ENCODE measurements at places on chromosomes 12 and 14. TPM values are rescaled to one million over a fixed set of nuclear protein-coding genes. Genes with fewer than 3 reads are reported as not detected.

Gene SERPINA1
- polyA plus RNA-seq, result 54.8 TPM

Gene KLRC1
- 0.49 TPM for polyA plus RNA-seq

Gene CIROP
- not detected for polyA plus RNA-seq

DNA sequence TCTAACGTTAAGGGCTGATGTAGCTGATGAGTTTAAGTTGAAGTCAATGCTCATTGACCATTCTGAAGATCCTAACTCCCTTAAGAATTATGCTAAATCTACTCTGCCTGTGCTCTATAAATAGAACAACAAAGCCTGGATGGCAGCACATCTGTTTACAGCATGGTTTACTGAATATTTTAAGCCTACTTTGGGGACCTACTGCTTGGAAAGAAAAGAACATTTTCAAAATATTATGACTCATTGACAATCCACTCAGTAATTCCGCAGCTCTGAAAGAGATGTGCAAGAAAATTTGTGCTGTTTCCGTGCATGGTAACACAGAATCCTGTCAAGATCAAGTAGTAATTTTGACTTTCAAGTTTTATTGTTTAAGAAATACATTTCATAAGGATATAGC lies 35.0 kb upstream of the NAV3 start:
- no peak for DNase-seq

GRCh38 chr12:46825591-46826414 lies at the start of gene SLC38A4:
TSS of gene SLC38A4 (minus strand) at chr12:46825997. CDS start at chr12:46793071, 32,926 bp downstream.
- DNase-seq, result peak; percentile 22

GRCh38 chr12:34347367-34347766 lies 325.1 kb downstream of the ALG10 start:
- no peak for DNase-seq

GRCh38 chr12:38875586-38876228 lies 29.7 kb downstream of the CPNE8 start:
- no peak for DNase-seq

GRCh38 chr12:96500693-96501092 lies 11.3 kb downstream of the CFAP54 start:
- no peak for DNase-seq

DNA sequence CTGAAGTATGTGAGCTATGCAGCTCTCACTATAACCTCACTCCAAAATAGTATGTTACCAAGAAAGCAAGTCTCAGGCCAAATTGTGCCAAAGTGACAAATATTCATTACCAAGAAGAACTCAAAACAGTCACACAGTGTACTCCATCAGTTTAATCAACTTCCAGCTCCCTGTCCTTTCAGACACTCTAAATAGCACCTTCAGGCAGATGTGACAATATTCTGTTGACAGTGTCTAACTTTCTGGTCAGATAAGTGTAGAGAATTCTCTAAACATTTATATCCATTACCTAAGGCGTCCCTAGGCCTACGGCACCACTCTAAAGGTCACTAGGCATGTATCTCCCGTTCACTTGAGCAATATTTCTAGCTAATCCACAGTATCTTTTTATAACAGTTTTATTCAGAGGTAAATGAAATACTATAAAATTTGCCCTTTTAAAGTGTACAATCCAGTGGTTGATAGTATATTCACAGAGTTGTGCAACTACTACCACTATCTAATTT lies 21.7 kb downstream of the CPNE8 start:
- DNase-seq, result no peak

GRCh38 chr14:55867719-55868118 lies 250.5 kb upstream of the PELI2 start:
- no peak for DNase-seq

- no peak for DNase-seq
These were observed 970 bp downstream of the CDH24 start for GRCh38 chr14:23056145-23056955.

GRCh38 chr14:21231020-21231652 lies 38.1 kb downstream of the HNRNPC start:
- DNase-seq, result no peak

Data from muscle of arm (tissue), 14 donors.